ENCODE measurements at places on chromosomes 2 and 18.
A peak's percentile ranks its signal among the peaks of the same experiment; 100 is the strongest.

- peak; percentile 19 for DNase-seq
These were observed 1.8 kb downstream of the UPP2 start for GRCh38 chr2:158103411-158104012.

DNA sequence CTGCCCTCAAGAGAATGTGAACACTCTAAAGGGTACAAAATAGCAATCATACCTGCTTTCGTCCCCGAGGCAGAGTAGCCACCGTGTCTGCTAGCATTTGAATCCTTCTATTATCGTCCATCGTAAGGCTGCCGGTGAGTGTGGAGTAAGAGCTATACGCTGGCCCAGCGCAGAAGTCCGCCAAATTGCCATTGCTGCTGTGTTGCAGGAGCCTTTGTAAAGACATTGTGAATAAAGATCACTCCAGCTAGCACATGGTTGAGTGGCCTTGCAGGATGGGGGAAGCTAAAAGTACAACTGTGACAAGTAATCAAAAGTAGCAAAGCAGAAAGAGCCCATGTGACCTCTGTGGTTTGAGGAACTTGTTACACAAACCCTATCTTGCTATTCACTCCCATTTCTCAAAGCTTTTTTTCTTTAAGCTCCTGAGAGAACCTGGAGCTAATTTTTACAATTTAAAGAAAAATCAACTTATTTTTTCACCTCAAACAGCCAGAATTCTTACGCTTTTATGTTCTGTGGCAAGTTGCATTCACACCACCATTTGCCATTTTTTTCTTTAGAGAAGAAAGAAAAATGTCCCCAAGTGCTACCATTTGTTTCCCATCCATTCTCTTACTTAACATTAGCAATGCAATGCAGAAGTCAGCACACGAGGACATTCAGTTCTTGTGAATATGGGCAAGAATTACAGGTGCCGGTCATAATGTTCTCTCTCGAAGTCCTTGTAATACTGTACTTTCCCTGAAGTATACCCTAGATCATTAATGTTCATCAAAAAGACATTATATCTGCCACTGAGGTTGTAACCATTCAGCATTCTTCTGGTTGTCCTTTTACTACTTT lies at the start of gene CYTIP:
TSS of gene CYTIP (minus strand) at position 295 of the 846 bp plus-strand sequence. CDS start at position 226, 69 bp downstream.
- peak; percentile 25 for DNase-seq

DNA sequence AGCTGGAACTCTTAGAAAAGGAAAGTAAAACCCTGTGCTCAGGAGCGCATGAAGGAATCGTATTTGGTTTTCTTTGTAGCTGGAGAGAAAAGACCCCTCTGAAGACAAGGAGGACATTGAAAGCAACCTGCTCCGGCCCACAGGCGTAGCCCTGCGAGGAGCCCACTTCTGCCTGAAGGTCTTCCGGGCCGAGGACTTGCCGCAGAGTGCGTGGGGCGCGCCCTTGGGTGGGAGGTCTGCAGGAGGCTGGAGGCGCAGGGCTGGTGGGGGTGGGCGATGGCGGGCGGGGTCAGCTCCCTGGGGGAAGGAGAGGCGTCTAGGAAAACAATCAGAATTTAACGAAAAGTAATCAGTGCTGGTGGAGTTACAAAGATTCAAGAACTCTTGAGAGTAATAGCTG lies 72.8 kb downstream of the DYSF start:
- no peak for DNase-seq

- no peak for DNase-seq
These were observed 29.1 kb downstream of the SP140L start for GRCh38 chr2:230356084-230356483.

DNA sequence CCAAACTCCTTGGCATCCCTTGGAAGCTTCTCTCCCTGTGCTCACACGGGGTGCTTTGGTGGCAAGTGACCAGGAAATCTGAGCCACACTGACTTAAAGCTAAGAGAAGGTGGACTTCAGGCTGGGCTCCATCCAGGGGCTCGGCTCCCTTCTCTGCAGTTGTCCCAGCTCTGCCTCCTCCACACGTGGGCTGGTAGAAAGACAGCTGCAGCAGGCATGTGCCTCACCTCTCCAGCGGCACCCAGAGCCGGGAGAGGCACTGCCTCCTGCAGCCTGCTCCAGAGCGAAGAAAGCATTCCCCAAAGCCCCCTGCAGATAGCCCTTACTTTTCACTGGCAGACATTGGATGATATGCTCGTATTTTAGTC lies 11.3 kb downstream of the KCNF1 start:
- DNase-seq: no peak

DNA sequence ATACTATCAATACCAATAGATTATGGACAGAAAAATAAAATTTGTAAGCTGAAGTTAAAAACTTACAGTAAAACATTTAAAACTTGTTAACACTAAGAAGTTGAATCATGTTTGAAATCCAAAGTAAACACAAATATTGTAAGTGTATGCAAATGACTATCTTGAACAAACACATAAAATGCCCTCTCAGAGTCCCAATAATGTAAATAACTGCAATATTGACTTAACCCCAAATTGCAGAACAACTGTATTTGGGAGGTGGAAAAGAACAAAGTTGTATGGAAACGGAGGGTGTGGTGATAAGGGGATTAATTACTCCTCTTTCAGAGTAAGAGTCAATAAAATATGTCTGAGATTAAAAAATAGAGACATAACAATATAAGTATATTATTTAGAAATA lies 140.0 kb upstream of the NOL4 start:
- DNase-seq: no peak

GRCh38 chr2:223725494-223725893 lies 111.9 kb downstream of the AP1S3 start:
- DNase-seq: peak; percentile 67

DNA sequence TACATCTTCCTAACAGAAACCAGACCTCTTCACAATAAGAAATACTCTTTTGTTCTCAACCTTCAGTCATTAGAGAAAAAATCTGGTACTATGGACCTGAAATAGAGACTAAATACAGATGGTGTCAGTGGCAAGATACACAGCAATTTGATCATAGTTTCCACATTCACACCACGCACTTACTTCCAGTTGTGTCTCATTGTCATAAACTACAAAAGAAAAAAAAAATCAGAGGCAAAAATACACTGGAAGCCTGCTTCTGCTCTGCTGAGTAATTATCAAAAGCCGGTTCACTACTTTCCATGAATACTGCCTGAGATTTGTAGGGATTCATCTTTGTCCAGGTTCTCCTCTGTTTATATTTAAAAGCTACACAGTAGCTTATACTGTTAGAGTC lies 182.6 kb downstream of the PID1 start:
- DNase-seq: peak; percentile 44

GRCh38 chr18:60134806-60135205 lies 235.0 kb downstream of the PMAIP1 start:
- no peak for DNase-seq

DNA sequence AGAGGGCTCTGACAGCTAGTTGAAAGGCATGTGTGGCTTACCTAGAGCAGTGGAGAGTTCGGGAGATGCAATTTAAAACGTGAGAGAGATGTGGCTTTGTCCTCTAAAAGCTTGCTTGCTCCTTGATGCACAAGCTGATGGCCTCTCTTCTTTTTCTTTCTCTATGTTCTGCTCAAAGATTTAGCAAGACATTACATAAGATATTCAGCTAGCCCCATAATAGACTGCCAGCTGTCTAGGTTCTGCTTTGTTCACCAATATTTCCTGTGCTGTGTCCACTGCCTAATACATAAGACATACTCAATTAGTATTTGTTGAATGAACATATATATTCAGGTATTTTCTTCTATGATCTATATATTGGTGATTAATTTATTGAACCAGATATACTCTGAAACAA lies 31.1 kb downstream of the SPATS2L start:
- DNase-seq: no peak

DNA sequence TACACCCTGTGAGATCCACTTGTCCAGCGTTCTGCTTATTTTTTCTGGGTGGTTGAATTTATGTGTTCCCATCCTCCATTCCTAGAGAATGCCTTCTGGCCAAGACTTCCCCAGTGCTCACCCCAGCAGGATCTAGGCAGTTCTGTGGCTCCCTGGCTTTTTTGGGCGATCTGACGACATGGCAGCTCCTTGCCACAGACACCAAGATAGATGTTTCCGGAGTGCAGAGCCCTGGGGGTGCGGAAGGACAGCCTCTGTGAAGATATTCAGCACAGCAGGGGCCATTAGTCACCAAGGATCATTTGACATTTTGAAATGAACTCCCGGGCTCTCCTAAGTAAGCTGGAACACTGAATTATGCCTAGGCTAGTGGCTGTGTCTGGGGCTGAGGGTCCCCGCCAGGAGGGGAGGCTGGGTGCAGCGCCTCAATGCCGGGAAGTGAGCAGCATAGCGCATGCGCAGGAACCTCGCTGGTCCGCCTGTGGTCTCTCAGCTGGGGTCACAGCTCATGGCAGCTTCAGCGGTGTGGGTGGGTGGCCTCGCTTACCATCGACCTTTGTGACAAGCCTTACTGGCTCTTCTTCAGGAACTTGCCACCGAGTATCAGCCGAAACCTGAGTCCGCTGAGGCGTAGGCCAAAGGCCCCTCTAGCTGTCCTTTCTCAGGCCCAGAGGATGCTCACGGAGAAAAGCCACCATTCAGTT lies 60.3 kb downstream of the MEX3C start:
- no peak for DNase-seq

DNA sequence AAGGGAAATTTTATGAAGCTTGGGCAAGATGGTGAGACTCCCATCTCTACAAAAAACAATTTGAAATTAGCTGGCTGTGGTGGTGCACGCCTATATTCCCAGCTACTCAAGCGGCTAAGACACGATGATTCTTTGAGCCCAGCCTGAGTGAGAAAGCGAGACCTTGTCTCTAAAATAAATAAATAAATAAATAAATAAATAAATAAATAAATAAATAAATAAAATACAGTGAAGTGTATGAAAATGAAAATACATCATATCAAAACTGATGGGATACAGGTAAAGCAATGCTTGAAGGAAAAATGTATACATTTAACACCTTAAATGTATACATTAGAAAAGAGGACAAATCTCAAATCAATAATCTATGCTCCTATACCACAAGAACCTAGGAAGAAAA lies 15.7 kb downstream of the EXOC6B start:
- DNase-seq: no peak

- no peak for DNase-seq
These were observed 327.4 kb upstream of the CWC22 start for GRCh38 chr2:180334514-180334913.

DNA sequence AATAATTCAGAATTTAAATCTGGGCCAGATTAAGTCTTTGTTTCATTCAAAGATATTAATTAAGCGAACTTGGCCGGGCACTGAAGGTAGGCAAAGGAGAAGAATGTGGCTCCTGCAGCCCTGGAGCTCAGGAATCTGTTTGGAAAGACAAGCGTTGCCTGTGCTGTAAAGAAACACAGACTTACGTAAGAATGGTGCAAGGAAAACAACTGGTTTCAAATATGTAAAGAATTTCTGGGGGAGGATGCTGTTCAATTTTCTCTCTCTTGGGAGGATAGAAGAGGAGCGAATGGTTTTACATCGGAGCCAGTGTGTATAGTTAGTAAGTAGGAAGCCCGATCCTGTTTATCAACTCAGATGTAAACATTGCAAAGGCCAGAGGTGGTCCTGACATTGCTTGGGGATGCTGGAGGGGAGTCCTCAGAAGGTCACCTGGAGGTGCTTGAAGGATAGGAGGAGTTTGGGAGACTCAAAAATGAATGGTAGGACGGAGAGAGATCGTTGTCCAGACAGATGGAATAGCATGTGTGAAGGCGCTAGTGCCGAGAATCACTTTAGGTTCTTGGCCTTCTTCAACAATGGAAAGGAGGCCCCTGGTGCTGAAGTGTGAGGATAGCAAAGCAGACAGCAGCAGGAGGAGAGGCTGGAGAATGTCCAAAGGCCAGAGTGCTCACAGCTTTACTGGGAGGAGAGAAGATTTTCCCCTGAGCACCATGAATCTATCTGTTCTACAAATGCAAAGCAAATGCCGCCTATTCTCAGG lies 456.1 kb downstream of the LPIN1 start:
- no peak for DNase-seq

DNA sequence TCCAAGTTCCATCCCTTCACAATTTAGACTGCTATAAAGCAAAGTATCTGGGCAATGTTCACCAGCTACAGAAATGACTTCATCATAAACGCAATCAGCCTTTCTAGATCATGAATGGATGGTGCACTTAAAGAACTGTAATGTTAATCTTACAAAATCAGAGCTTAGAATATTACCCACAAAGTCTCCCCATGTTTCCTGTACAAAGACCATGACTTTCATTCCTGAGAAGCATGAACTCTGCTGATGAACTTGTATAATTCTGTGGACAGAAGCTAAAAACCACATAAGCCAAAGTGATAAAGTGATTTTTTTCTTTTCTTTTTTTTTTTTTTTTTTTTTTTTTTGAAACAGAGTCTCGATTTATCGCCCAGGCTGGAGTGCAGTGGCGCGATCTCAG lies 53.3 kb downstream of the C1D start:
- no peak for DNase-seq

DNA sequence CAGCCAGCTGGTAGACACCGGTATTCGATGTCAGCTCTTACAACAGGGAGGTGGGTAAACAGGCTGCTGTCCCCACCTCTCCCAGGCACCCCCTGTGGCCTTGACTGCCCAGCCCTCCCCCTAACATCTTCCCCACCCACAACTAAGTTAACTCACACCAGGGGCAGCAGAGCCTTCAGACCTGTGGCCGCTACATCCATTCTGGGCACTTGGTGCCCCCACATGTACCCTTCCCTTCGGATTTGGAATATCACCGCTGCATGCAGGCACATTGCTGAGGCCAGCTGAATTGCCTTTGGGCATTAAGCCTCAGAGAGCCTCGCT lies 130.3 kb downstream of the MYCN start:
- no peak for DNase-seq

- no peak for DNase-seq
These were observed 1049.2 kb upstream of the ZEB2 start for GRCh38 chr2:145569108-145569507.

GRCh38 chr2:52884761-52885352 lies 882.7 kb upstream of the CHAC2 start:
- no peak for DNase-seq

- DNase-seq: no peak
These were observed 150.4 kb downstream of the ZFP36L2 start for GRCh38 chr2:43075811-43076585.

GRCh38 chr2:58042486-58042970 lies 4.1 kb upstream of the VRK2 start:
- DNase-seq: peak; percentile 46

DNA sequence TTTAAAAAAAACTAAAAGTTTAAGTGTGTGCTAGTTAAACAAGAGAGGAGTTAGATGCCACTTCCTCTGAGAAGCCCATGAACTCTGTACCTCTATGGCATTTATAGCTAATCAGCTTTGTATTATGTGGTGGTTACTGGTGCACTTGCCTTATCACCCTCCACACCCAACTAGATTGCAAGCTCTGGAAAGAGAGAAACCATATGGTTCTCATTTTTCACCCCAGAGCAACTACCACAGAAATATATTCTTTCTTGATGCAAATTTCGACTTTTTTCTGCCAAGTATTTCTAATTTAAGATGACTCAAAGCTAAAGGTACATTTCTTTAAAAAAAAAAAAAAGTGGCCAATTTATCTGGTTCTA lies 24.2 kb downstream of the RAPH1 start:
- DNase-seq: peak; percentile 91

- DNase-seq: no peak
These were observed 72.5 kb downstream of the MTCL1 start for GRCh38 chr18:8777846-8778245.
